ENCODE measurements at places on chromosomes 6 and 20. TPM values are rescaled to one million over a fixed set of nuclear protein-coding genes. Genes with fewer than 3 reads are reported as not detected.

DNA sequence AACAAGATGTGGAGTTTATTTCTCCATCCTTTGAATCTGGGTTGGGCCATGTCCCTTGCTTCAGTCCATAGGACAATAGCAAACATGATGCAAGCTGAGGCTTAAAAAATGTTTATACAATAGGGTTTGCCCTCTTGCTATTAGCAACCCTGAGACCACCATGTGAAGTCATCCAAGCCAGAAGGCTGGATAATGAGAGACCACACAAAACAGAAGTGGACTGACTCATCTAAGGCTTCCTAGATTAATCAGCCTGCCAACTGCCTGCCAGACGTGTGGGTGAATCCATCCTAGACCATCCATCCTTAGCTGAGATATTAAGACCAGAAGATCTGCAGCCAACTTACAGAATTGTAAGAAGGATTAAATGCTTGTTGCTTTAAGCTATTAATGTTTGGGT, 38.1 kb upstream of the ISM1 start:
- no peak overlapping the region for H3K4me3 ChIP-seq
- H3K27ac ChIP-seq: no peak overlapping the region
- H3K27me3 ChIP-seq: no peaks in the 10 kb centered on the region
- DNase-seq: no peak
- no peaks in the 10 kb centered on the region for H3K36me3 ChIP-seq
- H3K4me1 ChIP-seq: no peaks in the 10 kb centered on the region

DNA sequence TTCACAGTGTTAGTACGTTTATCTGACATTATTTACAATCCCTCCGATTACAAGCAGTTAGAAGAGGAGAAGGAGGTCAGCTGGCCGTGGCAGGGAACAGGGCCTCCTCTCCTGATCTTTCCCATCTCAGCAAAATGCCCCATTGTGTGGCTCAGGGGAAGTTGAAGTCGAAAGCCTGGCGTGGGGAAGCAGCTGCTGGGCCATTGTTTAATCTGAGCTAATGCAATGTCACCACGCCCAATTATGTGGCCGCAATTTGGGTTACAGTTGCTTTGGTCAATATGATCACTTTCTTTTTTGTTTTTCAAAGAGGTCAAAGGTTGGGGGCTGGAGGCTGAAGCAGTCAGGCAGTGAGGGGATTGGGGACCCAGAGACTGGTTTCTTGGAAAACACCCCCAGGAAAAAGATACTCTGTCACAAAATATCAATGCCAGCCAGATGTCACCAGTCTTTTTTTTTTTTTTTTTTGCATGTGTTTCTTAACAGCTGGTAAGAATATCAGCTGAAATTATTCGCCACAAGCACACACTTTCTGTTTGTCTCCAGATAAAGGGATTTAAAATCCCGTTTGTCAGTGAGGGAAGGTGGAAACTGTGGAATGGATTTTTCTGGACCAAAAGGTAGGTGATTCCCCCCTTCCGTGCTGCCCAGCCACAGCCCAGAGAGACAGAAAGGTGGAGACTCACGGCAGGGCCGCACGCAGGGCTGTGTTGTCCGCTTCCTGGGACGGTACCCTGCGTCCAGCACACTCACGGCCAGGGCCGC, 24.6 kb downstream of the DLL1 start:
- H3K4me3 ChIP-seq: no peak overlapping the region
- DNase-seq: no peak

- no peak overlapping the region for H3K27ac ChIP-seq
- H3K4me3 ChIP-seq: no peak overlapping the region
- no peaks in the 10 kb centered on the region for H3K36me3 ChIP-seq
- DNase-seq: no peak
- peaks cover 3% of the 10 kb centered on the region for H3K27me3 ChIP-seq
- no peaks in the 10 kb centered on the region for H3K4me1 ChIP-seq
Observed at GRCh38 chr20:43376831-43377230, 80.9 kb upstream of the SRSF6 start.

GRCh38 chr6:44456070-44456965, 68.8 kb downstream of the CDC5L start:
- H3K4me1 ChIP-seq: no peaks in the 10 kb centered on the region
- peaks cover 8% of the 10 kb centered on the region for H3K36me3 ChIP-seq
- H3K27ac ChIP-seq: no peak overlapping the region
- peak; percentile 31 for DNase-seq

GRCh38 chr6:11129908-11130565, 18.5 kb upstream of the ERVFRD-1 start:
- DNase-seq: no peak
- peaks cover 4% of the 10 kb centered on the region for H3K36me3 ChIP-seq
- no peak overlapping the region for H3K4me3 ChIP-seq
- H3K27me3 ChIP-seq: no peaks in the 10 kb centered on the region

DNA sequence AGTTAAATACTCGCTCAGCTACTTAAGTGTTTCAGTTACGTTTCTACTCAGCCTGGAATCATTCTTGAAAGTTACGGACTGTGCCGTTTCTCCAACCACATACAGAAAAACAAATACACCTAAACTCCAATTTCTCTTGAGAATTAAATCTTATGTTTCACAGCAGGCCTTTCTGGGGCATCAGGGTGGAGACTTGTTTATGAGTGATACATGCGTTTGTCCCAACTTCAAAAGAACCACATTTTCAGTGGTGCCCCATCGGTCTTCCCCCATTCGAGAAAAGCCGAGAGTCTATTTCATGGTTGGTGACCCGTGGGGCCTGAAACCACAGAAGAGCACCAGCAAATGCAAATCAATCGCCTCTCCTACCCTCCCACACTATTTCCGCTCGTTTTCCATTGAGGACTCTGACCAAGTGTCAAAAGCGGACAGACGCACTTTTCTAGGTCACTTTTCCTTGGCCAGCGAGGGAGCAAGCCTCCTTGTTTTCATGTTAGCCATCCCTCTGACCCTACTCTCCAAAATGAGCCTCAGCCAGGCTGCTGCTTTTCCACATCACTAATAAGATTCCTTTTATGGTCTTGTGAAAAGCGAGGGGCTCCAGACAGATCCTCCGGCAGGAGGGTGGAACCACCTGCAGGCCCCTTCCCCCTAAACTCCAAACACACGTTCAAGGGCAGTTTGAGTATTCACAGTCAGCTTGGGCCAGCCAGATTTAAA, 3.1 kb downstream of the JAG1 start:
- no peak overlapping the region for H3K27ac ChIP-seq
- no peak overlapping the region for H3K4me3 ChIP-seq
- peaks cover 33% of the 10 kb centered on the region for H3K4me1 ChIP-seq
- H3K36me3 ChIP-seq: no peaks in the 10 kb centered on the region
- no peak for DNase-seq

GRCh38 chr6:27617700-27618689, 145.1 kb upstream of the ZNF184 start:
- no peak overlapping the region for H3K27ac ChIP-seq
- H3K36me3 ChIP-seq: no peaks in the 10 kb centered on the region
- no peak for DNase-seq
- peaks cover 75% of the 10 kb centered on the region for H3K27me3 ChIP-seq
- H3K4me3 ChIP-seq: no peak overlapping the region
- peaks cover 12% of the 10 kb centered on the region for H3K4me1 ChIP-seq

DNA sequence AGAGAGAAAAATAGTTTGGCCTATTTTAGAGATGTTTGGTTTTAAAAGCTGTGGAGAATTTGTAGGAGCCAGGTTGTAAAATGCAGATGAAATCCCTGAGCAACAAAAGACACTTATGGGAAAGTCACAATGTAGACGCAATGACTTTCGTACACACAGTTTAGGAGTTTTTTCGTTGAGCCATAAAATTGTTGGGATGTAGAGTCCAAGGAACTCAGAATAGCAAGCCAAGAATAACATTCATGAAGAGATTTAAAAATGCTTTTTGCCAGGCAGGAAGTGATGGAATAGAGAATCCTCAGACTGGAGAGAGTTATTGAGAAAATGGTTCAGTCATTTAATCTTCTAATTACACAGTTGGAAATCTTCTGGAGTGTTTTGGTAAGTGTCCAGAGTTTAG, 11.5 kb upstream of the PROKR2 start:
- no peak overlapping the region for H3K4me3 ChIP-seq
- H3K4me1 ChIP-seq: no peaks in the 10 kb centered on the region
- H3K27me3 ChIP-seq: peaks cover 5% of the 10 kb centered on the region
- no peak overlapping the region for H3K27ac ChIP-seq
- no peaks in the 10 kb centered on the region for H3K36me3 ChIP-seq

GRCh38 chr20:3660262-3661059, 2.7 kb downstream of the GFRA4 start:
- peaks cover 39% of the 10 kb centered on the region for H3K27me3 ChIP-seq
- H3K36me3 ChIP-seq: no peaks in the 10 kb centered on the region
- peaks cover 10% of the 10 kb centered on the region for H3K4me1 ChIP-seq
- no peak overlapping the region for H3K27ac ChIP-seq
- no peak overlapping the region for H3K4me3 ChIP-seq

GRCh38 chr6:147416622-147417021, 91.9 kb upstream of the SAMD5 start:
- no peaks in the 10 kb centered on the region for H3K27me3 ChIP-seq
- no peak for DNase-seq
- no peak overlapping the region for H3K4me3 ChIP-seq
- H3K36me3 ChIP-seq: no peaks in the 10 kb centered on the region
- no peak overlapping the region for H3K27ac ChIP-seq
- no peaks in the 10 kb centered on the region for H3K4me1 ChIP-seq

DNA sequence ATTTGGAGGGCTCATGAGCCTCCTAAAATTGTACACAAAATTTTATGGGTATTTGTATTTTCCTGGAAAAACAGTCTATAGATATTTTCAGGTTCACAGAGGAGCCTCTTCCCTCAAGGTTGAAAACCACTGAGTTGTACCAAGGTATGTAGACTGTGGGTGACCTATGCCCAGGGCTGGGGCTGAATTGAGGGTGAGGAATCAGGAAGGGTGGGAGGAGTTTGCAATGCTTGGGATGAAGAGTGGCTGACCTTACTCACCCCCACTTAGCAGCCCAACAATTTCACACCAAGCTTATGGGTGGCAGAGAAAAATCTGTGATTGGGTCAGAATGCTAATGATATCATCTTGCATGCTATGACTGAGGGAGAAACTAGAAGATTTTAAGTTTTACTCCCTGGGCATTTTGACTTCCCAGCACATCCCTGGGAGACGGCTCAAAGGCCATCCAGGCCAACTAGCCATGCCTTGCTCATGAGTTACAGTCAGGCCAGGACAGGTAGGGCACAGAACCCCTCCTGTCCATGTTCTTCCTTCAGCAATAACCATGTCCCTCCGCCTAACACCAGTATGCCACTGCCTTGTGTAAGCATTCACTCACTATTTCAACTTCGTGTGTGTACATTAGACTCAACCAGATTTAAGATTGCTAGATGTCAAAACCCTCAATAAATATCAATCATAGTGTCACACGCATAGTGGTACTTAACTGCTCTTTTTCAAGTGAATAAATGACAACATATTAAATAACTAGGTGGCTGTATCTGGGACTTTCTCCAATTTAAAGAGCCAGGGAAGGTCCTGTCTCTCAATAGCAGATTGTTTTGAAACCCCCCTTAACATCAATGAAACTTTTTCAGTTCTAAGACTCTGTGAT, 16.6 kb downstream of the ADTRP start:
- no peaks in the 10 kb centered on the region for H3K36me3 ChIP-seq
- no peak overlapping the region for H3K4me3 ChIP-seq
- DNase-seq: no peak
- H3K27me3 ChIP-seq: no peaks in the 10 kb centered on the region
- H3K4me1 ChIP-seq: no peaks in the 10 kb centered on the region

DNA sequence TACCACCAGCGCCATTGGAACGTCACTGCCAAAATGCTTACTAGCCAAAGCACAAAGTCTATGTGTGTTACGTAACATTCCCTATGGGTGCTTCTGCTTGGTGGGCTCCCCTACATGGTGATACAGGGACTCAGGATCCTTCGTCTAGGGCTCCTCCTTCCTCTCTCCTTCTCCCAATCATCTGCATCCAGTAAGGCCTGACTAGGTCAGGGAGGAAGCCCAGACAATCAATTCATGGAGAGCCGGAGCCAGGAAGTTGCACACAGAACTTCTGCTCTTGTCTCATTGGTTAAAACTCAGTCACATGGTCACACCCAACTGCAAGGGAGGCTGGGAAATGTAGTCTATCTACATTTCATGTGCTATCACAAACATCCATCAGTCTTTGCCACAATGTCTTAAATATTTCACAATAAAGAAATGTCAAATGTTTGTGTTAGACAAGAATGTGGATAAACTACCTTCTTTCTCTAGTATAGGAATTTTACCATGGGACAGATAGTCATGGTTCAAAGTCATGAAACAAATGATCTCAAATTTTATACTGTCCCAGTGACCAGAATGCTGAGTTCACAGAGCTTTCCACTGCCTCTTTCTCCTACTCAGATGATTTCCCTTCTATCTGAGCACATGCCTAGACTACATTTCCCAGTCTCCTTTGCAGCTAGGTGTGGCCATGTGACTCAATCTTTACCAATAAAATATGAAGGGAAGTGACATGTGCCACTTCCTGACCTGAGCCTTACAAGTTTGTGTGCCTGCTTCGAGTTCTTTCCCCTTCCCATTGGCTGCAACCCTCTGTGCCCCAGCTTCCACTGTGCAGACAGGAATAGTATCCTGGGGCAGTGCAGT, 9.3 kb upstream of the KCNK15 start:
- H3K4me1 ChIP-seq: peaks cover 14% of the 10 kb centered on the region
- no peak overlapping the region for H3K27ac ChIP-seq
- no peaks in the 10 kb centered on the region for H3K36me3 ChIP-seq
- no peak for DNase-seq
- H3K4me3 ChIP-seq: no peak overlapping the region

GRCh38 chr20:14948416-14948815, 611.0 kb upstream of the FLRT3 start:
- no peak overlapping the region for H3K27ac ChIP-seq
- no peaks in the 10 kb centered on the region for H3K36me3 ChIP-seq
- no peak for DNase-seq
- no peaks in the 10 kb centered on the region for H3K4me1 ChIP-seq
- no peak overlapping the region for H3K4me3 ChIP-seq
- H3K27me3 ChIP-seq: no peaks in the 10 kb centered on the region

DNA sequence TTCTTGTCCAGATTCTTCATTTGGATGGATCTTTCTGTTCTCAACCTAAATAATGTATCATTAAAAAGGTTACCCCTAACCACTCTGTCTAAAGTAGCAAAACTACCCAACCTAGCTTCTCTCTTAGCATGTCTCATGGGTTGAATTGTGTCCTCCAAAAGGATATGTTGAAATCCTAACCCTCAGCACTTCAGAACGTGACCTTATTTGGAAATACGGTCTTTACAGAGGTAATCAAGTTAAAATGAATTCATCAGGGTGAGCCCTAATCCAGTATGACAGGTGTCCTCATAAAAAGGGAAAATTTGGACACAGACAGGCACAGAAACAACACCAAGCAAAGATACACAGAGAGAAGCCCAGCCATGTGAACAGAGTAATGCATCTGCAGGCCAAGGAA, 6.1 kb upstream of the FRK start:
- no peak for DNase-seq
- no peak overlapping the region for H3K27ac ChIP-seq
- no peaks in the 10 kb centered on the region for H3K4me1 ChIP-seq
- no peaks in the 10 kb centered on the region for H3K36me3 ChIP-seq

Gene CCM2L
- total RNA-seq: not detected

Gene VIP
- not detected for total RNA-seq

Gene ARMH2
- total RNA-seq: not detected

Gene GSTA3
- not detected for total RNA-seq

Gene MAP3K7
- 9.3 TPM for total RNA-seq

Gene PPIL1
- 2.2 TPM for total RNA-seq
